ENCODE measurements at places on chromosomes 12 and 14. TPM values are rescaled to one million over a fixed set of nuclear protein-coding genes. Genes with fewer than 3 reads are reported as not detected.

DNA sequence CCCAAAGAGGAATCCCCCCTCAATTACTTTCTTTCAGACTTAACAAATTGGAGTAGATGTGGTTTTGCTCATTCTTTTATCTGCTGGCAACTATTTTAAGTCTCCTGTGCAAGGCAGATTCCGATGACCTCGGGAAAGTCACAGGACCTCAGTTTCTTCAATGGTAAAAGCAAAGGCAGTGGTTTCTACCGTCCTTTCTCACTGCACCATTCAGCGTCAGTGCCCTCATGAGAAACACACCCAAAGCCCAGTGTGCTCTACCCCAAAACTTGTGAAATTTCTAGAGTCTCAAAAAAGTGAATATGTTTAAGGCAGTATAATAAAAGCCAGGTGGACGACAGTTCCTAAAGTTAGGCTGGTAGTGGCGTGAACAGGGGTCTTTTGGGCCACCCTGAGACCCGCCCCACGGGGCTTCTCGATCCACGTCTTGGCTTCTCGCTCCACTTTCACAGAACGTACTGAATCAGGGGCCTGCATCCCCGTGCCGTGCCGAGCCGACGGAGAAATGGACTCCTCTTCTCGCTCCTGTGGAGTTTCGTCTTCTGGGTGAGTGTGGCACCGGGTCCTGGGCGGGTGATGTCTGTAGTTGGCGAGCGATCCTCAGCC is 1.3 kb upstream of the ARHGAP5 start:
- peaks cover 21% of the 10 kb centered on the region for H3K4me1 ChIP-seq
- peak overlapping the region; percentile 94 for H3K4me3 ChIP-seq
- H3K27ac ChIP-seq = peak overlapping the region; percentile 85

DNA sequence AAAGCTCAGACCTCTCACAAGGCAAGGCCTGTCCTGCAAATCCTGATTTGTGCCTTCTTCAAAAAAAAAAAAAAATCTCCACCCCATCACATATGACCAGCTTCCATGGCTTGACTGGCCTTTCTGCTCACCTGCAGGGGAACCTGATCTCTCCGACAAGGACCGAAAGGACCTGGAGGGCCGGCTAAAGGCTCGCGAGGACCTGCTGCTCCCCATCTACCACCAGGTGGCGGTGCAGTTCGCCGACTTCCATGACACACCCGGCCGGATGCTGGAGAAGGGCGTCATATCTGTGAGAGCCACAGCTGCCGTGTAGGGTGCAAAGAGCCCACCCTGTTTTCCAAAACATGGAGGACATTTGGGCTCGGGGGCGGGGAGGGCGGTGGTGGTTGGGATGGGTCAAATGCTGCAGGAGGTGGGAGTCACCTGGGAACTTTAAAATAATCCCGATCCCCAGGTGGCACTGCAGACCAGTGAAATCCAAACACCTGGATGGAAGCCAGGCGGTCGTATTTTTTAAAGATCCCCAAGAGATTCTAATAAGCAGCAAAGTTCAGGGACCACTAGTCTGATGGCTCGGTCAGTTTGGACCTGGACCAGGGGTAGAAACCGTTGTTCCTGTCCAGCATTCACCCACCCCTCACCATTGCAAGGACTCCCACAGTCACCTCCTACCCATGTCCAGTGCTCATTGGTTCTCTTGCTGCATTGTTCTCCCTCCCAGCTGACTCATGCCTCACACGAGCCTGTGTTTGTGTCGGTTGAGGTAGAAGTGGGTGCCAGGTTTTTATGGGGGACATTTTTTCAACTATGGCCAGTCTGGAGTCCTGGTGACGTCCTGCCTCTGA is 44.8 kb downstream of the FOXN4 start:
- H3K36me3 ChIP-seq = peaks cover 11% of the 10 kb centered on the region
- no peak overlapping the region for H3K27ac ChIP-seq
- H3K4me1 ChIP-seq = no peaks in the 10 kb centered on the region
- H3K27me3 ChIP-seq = no peaks in the 10 kb centered on the region

The NELL2 gene
- total RNA-seq = 43.5 TPM

GRCh38 chr14:48725051-48725734 is 861.0 kb downstream of the RPS29 start:
- no peaks in the 10 kb centered on the region for H3K4me1 ChIP-seq
- H3K27ac ChIP-seq = no peak overlapping the region
- no peak overlapping the region for H3K4me3 ChIP-seq
- H3K27me3 ChIP-seq = no peaks in the 10 kb centered on the region
- H3K36me3 ChIP-seq = no peaks in the 10 kb centered on the region
- no peak for DNase-seq

DNA sequence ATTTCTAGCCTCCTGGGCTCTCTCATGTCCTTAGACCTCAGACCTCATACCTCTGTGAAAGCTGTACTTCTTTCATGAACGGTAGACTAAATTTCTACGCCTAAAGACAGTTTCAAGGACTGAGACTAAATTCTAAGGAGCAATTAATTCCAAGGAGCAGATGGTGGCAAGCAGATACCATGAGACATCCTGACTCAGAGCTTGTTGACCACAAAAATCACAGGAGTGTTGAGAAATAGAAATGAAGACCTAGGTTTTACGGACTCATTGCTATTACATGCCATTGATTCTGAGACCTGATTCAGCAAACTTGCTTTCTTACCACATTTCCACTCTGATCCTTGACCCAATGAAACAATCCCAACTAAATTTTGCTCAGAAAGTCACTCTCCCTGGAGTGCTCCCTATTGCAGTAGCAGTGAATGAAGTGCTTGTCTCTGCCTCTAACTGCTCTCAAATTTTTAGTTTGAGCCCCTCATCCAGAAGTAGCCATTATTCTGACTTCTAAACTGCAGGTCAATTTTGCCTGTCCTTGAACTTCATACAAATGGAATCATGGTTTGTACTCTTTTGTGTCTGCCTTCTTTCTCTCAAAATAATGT is 52.0 kb downstream of the PEX5 start:
- peaks cover 16% of the 10 kb centered on the region for H3K27me3 ChIP-seq
- no peak overlapping the region for H3K27ac ChIP-seq
- no peaks in the 10 kb centered on the region for H3K4me1 ChIP-seq

DNA sequence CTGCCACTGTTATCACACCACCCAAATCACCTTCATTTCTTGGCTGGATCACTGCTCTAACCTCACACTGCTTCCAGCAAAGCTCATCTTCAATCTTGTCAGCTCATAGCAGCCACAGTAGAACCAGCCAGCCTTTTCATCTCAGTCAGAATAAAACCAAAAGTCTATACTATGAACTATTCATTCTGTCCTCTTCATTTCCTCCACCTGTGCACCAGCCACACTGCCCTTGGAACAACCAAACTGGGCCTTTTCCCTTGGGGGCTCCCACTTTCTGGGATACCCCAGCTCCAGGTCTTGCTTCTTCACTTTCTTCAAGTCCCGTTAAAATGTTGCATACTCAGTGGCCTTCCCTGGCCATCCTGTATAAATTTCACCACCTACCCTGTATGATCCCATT is 234.4 kb upstream of the DAAM1 start:
- no peaks in the 10 kb centered on the region for H3K4me1 ChIP-seq
- H3K4me3 ChIP-seq = no peak overlapping the region
- H3K36me3 ChIP-seq = no peaks in the 10 kb centered on the region
- DNase-seq = no peak

GRCh38 chr12:11233532-11233931 is 36.0 kb downstream of the PRB3 start:
- no peak overlapping the region for H3K4me3 ChIP-seq
- H3K27ac ChIP-seq = no peak overlapping the region
- no peaks in the 10 kb centered on the region for H3K27me3 ChIP-seq
- H3K4me1 ChIP-seq = no peaks in the 10 kb centered on the region

- H3K27ac ChIP-seq = no peak overlapping the region
- H3K36me3 ChIP-seq = peaks cover 5% of the 10 kb centered on the region
- H3K4me1 ChIP-seq = peaks cover 21% of the 10 kb centered on the region
These were observed 8.1 kb upstream of the PCED1B start for GRCh38 chr12:47071241-47071852.

- DNase-seq = no peak
- peaks cover 3% of the 10 kb centered on the region for H3K27me3 ChIP-seq
- H3K36me3 ChIP-seq = no peaks in the 10 kb centered on the region
- H3K27ac ChIP-seq = no peak overlapping the region
- no peaks in the 10 kb centered on the region for H3K4me1 ChIP-seq
These were observed 144.1 kb upstream of the PELI2 start for GRCh38 chr14:55973911-55974630.

DNA sequence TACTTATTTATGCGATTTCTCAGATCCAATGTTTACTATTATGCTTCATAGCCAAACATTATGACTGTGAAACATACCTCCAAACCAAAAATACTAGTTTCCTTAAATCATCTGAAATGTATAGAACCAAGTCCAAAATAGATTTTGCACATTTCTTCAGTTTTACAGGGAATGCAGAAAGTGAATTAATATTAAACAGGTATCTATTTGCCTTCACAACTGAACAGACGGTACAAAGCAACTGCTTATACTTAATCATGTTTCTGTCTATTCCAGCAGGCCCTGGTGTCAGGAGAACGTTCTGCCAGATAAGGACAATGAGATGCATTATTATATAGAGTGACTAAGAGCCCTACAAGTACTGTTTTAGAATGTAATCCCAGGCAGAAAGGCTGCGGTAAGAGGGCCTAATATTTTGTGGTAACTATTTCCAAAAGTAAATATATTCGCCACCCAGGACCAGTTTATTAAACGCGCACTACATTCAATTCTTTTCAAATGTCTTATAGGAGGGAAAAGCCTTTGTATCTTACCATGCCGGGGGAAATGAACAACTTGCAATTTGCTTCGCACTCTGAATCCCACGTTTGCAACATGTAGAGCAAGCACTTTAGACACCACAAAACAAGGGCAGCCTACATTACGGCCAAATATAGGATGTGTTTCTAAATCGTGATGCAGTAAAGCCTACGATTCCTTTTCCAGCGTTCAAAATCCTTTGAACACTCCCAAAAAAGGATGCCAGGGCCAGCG is 1.5 kb downstream of the CORO1C start:
- no peak for DNase-seq
- no peaks in the 10 kb centered on the region for H3K27me3 ChIP-seq
- H3K4me1 ChIP-seq = peaks cover 42% of the 10 kb centered on the region
- H3K27ac ChIP-seq = peak overlapping the region; percentile 64
- peak overlapping the region; percentile 91 for H3K4me3 ChIP-seq
- no peaks in the 10 kb centered on the region for H3K36me3 ChIP-seq

GRCh38 chr14:103931422-103931821 is 3.2 kb downstream of the TDRD9 start:
- no peaks in the 10 kb centered on the region for H3K36me3 ChIP-seq
- DNase-seq = no peak
- no peaks in the 10 kb centered on the region for H3K27me3 ChIP-seq
- no peaks in the 10 kb centered on the region for H3K4me1 ChIP-seq

The OR6S1 gene
- not detected for total RNA-seq

DNA sequence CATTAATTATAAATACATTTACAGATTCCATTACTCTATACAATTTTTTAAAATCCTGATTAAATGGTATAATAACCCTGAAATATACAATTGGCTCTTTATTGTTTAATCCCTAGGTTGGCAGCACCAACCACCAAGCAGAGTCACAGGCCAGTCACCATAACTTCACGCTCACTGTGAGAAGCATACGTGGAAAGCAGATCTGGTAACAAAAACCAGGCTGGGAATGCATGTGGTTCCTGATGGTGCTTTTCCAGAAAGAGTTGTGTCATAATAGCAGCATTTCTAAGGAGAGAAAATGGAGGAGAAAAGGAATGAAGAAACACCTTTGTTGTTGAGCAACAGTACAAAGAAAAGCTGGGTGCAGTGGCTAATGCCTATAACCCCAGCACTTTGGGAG is 66.1 kb downstream of the SIX6 start:
- no peak overlapping the region for H3K27ac ChIP-seq
- no peaks in the 10 kb centered on the region for H3K36me3 ChIP-seq
- no peaks in the 10 kb centered on the region for H3K4me1 ChIP-seq

GRCh38 chr14:97415907-97416306 is 618.7 kb downstream of the VRK1 start:
- DNase-seq = no peak
- peaks cover 6% of the 10 kb centered on the region for H3K27me3 ChIP-seq
- no peak overlapping the region for H3K4me3 ChIP-seq
- H3K4me1 ChIP-seq = peaks cover 10% of the 10 kb centered on the region
- no peak overlapping the region for H3K27ac ChIP-seq

The MMP19 gene
- 0.31 TPM for total RNA-seq

DNA sequence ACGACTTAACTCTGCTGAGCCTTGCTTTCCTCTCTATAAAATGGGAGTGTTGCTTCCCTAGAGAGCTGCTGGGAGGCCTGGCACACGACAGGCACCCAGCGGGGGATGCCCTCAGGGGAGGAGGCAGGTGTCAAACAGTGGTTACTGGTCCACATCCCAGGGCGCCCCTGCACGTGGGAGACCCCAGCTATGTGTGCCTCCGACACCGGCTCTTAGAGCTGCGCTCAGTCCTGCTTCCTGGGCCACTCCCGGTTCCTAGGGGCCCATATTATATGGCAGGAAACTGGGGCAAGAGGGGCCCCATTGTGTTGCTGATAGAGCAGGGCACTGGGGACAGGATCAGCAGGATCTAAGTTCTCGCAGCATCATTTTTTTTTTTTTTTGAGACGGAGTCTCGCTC is 47.3 kb downstream of the CHGA start:
- DNase-seq = no peak
- H3K36me3 ChIP-seq = peaks cover 16% of the 10 kb centered on the region
- no peaks in the 10 kb centered on the region for H3K27me3 ChIP-seq

DNA sequence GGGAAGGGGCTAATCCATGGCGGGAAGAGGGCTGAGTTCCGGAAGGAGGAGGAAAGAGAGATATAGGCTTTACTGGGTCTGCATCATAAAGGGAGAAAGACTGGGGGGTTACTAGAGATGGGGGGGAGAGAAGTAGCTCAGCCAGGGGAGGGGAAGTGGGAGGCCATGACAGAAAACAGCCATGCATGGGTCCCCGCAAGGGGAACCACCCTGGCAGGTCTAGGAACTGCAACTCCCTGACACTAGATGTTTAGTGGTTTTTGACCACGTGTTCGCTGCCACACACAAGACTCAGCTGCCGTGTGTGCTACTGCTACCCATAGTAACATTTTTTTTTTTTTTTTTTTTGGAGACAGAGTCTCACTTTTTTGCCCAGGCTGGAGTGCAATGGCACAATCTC is 145.0 kb downstream of the RIMBP2 start:
- DNase-seq = no peak
- H3K4me3 ChIP-seq = no peak overlapping the region
- no peaks in the 10 kb centered on the region for H3K36me3 ChIP-seq
